ENCODE measurements at places on chromosomes 5 and 9.

DNA sequence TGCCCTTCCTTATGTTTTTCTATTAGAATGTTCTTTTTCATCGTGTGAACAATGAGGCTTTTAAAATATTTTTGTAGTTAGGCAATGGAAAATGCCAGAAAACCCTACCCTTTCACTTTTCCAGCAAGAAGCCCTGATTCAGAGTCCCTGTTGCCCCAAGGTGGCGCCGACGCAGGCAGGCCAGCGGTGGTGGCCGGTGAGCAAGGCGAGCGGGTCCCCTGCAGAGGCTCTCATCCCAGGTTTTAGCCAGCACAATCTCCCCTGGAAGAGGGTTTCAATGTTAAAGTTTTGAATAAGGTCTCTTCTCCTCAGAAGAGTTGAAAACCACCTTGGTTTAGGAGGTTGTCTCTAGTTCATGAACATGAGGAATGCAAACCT, 40.8 kb upstream of the CKMT2 start:
- no peak for DNase-seq

DNA sequence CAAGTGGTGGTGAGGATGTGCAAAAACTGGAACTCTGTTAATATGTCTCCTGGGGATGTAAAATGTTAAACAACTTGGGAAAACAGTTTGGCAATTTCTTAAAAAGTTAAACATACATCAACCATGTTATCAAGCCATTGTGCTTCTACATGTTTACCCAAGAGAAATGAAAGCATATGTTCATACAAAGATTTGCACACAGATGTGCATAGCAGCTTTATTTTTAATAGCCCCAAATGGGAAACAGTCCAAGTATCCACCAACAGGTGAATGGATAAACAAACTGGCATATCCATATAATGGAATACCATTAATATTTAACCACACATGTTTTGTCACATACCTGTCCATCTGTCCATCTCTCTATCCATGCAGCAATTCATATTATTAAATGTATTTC, 6.2 kb downstream of the VPS13A start:
- DNase-seq = no peak

GRCh38 chr9:10134266-10134665, 478.5 kb downstream of the PTPRD start:
- DNase-seq = no peak

DNA sequence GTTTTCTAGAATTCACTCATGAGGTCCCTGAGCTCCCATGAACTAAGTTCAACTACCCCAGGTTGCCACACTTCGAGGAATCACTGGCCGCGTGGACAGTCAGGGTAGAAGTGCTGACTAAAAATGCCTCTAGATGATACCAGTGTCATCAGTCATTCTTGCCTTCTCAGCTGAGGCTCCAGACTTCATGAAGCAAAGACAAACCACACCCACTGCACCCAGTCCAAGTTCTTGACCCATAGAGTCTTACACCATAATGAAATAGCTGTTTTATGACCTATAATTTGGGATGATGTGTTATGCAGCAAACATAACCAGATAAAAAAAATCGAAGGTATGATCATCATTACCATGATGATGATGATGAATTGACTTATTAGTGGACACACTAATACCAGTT, 632.9 kb upstream of the TLE4 start:
- DNase-seq = no peak

- DNase-seq = no peak
These were observed 105.3 kb upstream of the LRRTM2 start for GRCh38 chr5:138980441-138980840.

GRCh38 chr9:108776920-108777639, 78.7 kb downstream of the ACTL7B start:
- no peak for DNase-seq

All from stimulated activated CD4-positive, alpha-beta T cell treated with anti-CD3 and anti-CD28 coated beads, Interleukin-12 subunit alpha, Interleukin-12 subunit beta, amount 100 ng/mL, for 48 hours (primary cell).